K562 (cell line): ENCODE measurements at places on chromosomes 4 and X. TPM values are rescaled to one million over a fixed set of nuclear protein-coding genes. Genes with fewer than 3 reads are reported as not detected.

DNA sequence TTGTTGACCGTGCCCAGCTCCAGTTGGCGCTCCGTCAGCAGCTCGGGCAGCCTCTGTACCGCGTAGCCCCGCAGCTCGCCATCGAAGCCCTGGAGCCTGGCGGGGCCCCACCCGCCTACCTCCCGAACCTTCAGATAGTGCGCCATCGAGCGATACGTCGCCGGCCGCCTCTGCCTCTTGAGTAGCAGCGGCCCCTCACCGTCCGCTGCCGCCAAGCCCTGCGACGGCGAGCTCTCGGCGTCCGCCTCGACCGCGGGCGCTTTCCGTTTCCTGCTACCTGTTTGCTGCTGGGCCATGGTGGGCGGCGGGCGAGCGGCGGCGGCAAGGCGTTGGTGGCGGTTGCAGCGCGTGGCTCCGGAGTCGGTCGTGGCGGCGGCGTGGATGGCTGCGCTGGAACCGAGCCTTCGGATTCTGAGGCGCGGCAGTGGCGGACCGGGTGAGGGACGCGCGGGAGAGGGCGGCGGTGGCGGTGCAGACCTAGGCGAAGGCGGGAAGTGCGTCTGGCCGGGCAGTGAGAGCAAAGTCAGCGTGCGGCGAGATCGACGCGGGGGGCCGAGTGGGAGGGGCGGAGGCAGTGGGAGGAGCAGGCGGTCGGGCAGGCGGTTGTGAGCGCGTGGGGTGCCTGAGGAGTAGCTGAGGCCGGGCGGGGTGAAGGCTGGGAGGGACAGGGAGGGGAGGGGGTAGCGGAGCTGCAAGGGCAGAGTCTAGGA, at the start of gene DCAF12L1:
DCAF12L1 (minus strand) TSS at position 502 of the 710 bp plus-strand sequence; CDS start at position 296, 206 bp downstream.
- no peaks in the 10 kb centered on the region for H3K27me3 ChIP-seq
- H3K27ac ChIP-seq, result no peak within 1 kb of the TSS
- no peak within 1 kb of the TSS for H3K4me3 ChIP-seq
- H3K36me3 ChIP-seq, result no peaks in the 10 kb centered on the region
- DNase-seq, result no peak

- DNase-seq, result no peak
- H3K27me3 ChIP-seq, result no peaks in the 10 kb centered on the region
- H3K36me3 ChIP-seq, result no peaks in the 10 kb centered on the region
- no peak overlapping the region for H3K27ac ChIP-seq
Observed at GRCh38 chrX:19193565-19193964, 71.3 kb upstream of the ADGRG2 start.

GRCh38 chrX:109347632-109348031, 134.3 kb downstream of the GUCY2F start:
- no peaks in the 10 kb centered on the region for H3K36me3 ChIP-seq
- no peaks in the 10 kb centered on the region; the same call in 1 of the 2 replicates for H3K4me1 ChIP-seq
- no peak for DNase-seq
- H3K27me3 ChIP-seq, result no peaks in the 10 kb centered on the region
- no peak overlapping the region for H3K27ac ChIP-seq

DNA sequence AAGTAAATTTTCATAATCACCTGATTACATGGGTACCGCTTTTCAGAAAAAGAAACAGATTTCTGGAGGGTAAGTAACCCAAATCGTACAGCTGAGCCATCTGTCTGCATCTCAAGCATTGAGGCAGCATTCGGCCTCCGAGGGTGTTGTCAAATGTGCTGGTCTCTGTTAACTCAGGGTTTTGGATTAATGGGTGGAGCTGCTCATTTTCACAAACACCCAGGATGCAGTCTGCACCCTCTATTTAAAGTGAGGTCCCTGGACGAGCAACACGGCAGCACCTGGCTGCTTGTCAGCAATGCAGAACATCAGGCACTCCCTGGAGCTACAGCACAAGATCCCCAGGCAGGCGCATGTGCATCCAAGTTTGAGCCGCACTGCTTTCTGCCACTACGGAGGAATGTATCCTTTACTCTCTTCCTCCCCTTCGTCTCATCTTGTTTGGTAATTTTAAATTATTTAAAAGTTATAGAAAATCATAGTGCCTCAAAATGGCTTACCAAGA, 24.7 kb upstream of the NAP1L5 start:
- no peaks in the 10 kb centered on the region for H3K27me3 ChIP-seq
- H3K4me3 ChIP-seq, result no peak overlapping the region
- no peaks in the 10 kb centered on the region for H3K4me1 ChIP-seq
- peaks cover 9% of the 10 kb centered on the region; the same call in 2 of the 3 replicates for H3K36me3 ChIP-seq
- no peak overlapping the region for H3K27ac ChIP-seq
- no peak for DNase-seq

Gene JAKMIP1
- 0.11 TPM in 1 of 2 replicates, not detected in the other for total RNA-seq

Gene FGF13
- total RNA-seq, result 53.2 and 53.7 TPM in 2 replicates
